ENCODE measurements at places on chromosomes 5 and 9.
A peak's percentile ranks its signal among the peaks of the same experiment; 100 is the strongest.

- DNase-seq: peak; percentile 82
These were observed 108.5 kb downstream of the C9orf152 start for GRCh38 chr9:110099236-110100095.

DNA sequence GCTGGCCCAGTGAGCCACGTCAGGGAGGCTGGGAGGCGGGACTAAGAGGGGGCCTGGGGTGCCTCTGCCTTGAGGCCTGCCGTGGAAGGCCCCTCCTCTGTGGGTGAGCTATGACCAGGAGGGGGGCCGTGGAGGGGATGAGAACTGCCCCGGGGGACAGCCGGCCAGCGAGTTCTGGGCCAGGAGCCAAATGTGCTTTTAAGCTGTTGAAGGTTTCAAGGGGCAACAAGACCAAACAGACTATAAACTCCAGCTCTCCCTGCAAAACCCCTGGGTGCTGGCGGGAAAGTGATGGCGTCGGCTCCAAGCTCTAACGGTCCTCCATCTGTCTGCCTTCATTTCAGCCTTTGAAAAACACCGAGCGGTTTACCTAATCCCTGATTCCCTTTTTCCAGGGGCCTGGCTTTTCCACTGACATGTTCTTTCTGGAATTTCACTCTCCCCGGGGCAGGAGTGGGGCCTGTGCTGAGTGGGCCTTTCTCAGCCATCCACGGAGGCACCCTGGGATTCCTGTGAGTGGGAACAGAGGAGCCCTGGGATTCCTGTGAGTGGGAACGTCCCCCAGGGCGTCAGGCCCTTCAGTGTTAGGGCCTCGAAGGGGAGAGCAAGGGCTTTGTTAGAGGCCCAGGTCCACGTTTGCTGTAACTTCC lies 65.6 kb downstream of the COL5A1 start:
- DNase-seq: peak; percentile 78

GRCh38 chr5:96957254-96958049 lies 21.6 kb downstream of the LNPEP start:
- DNase-seq: no peak

DNA sequence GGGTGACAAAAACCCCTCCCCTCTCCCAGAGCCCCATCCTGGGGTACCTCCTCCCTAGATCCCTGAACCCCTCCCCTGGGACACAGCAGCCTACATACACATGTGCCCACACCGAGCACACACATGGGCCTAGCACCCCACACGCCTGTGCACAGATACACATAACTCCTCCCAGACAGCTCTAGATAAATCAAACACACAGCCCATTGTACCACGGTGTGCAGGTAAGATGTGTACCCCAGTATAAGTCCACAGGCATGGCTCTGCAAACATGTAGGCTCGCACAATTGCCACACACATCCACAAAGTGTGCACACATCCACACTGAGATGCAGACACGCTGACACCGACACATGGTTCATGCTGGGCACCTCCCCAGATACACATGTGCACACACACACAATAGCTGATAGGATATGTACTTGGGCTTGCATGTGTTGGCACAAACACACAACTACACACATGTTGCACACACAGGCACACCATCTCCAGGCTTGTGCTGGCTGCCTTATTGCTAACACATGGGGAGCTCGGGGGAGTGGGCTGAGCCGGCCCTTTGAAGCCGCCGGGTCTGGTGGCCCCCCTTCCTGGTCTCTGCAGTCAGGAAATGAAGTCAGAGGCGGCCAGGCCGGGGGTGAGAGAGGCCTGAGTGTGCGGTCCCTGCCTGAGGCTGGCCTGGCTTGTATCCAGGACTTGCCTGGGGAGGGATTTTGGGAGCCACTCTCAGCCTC lies 30.2 kb downstream of the GOLGA2 start:
- DNase-seq: peak; percentile 88

DNA sequence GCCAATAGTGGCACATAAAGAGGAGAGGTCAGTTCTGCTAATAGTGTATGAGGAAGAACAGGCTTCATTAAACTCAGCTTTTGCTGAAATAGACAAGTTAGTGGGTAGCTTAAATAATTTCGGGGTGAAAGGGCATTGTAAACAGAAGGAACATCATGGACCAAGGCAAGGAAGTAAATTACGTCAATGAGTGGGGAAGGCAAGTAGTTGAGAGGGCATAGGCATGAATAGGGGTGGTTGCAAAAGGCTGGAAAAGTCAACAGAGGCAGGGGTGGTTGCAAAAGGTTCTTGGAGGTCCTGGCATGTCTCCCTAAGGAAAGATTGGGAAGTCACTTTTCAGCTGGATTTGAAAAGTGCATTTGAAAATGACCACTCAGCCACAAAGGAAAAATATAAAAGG lies 383.3 kb upstream of the RPS23 start:
- no peak for DNase-seq

GRCh38 chr9:127395497-127396252 lies 1.3 kb upstream of the SLC2A8 start:
- no peak for DNase-seq

Measured in fibroblast of skin of abdomen (primary cell).